ENCODE measurements at places on chromosomes 16 and 17.

DNA sequence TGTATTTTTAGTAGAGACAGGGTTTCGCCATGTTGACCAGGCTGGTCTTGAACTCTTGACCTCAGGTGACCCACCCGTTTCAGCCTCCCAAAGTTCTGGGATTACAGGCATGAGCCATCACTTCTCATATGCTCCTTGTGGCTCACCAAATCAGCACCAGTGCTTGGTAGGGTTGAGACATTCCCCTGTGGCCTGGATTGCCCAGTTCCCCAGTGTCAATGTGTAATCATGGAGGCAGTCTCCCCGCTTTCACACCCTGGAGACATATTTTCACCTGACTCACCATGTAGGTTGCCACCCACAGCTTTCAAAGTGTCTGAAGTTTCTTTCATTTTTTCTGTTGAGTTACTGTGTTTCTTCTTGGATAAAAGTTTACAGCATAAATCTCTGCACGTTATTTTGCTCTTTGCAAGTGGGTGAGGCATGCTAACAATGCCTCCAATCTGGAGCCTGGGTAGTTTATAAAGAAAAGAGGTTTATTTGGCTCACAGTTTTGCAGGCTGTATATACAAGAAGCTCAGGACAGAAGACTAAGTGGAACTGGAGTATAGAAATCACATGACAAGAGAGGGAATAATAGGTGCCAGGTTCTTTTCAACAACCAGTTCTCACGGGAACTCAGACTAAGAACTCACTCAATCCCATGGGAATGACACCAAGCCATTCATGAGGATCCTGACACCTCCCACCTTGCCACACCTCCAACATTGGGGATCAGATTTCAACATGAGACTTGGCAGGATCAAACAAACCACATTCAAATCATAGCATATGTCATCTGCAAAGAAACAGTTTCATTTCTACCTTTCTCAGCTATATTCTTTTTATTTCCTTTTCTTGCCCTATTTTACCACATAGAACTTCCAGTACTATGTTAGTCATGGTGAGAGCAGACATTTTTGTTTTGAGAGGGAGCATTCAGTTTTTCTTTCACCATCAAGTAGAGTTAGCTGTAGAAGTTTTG lies 113.2 kb downstream of the PHKB start:
- DNase-seq = no peak

GRCh38 chr16:81261049-81261648 lies 22.7 kb downstream of the BCO1 start:
- no peak for DNase-seq

DNA sequence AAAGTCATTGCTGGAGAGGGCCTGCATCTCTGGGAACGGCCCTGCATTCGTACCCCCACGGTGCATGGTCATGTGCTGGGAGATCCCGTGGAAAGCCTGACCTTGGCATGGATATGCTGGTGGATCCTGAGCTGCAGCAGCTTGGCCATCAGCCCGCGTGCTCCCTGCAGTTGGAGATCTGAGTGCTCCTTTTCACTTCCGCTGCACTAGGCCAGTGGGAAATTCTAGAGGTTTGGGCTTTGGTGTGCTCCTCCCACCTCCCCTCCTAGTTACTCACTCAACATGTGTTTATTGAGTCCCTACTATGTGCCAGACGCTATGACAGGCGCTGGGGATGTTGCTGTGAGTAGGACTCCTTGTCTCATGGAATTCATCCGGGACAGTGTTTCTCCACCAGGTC lies 91.1 kb downstream of the RGS9 start:
- DNase-seq = no peak

GRCh38 chr17:32909787-32910369 lies 18.1 kb upstream of the TMEM98 start:
- no peak for DNase-seq

GRCh38 chr16:68894714-68895113 lies 51.4 kb downstream of the TANGO6 start:
- no peak for DNase-seq

- no peak for DNase-seq
Observed at GRCh38 chr16:10528635-10529034, 51.8 kb downstream of the EMP2 start.

DNA sequence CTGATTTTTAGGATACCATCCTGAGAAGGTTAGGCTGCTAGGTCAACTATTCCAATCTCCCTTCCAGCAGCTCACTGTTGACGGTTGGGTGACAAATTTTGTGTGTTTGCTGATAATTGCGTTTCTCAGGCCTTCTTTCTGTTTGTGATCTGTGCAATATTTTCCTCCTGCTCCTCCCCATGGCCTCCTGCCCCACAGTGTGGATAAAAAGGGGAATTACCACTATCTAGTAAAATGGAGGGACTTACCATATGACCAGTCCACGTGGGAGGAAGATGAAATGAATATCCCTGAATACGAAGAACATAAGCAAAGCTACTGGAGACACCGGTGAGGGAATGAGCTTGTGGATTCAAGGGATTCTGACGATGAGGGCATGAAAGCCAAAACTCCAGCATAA lies 9.2 kb downstream of the CHD3 start:
- no peak for DNase-seq
